ENCODE measurements at places on chromosomes 16 and 17.
A peak's percentile ranks its signal among the peaks of the same experiment; 100 is the strongest.

- DNase-seq: no peak
Observed at GRCh38 chr17:17030515-17031211, 11.6 kb upstream of the MPRIP start.

GRCh38 chr16:84423416-84423837 lies 55.1 kb downstream of the ATP2C2 start:
- DNase-seq: peak; percentile 32

DNA sequence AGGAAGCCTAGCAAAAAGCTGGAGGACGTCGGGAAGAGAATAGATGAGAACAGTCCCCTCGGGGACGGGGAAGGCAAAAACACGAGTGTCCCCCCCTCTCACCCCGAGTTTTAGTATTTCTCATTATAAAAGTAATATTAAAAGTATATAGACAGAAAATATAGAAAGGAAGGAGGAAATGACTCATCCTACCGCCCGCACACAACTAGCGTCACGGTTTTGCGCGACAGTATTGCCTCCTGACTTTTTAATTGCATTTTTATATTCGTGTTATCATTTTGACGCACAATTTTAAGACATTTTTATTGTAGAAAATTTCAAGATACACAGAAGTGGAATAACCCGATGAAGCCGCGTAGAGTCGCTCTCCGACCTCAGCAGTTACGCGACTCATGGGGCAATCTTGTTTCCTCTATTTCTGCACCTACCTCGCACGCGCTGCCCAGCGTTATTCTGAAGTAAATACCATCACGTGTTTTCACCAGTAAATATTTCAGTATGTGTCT lies 652 bp upstream of the SLC25A19 start:
- DNase-seq: peak; percentile 74

GRCh38 chr17:8674344-8675305 lies 44.1 kb upstream of the MYH10 start:
- DNase-seq: no peak

GRCh38 chr16:85936816-85937215 lies 37.9 kb downstream of the IRF8 start:
- no peak for DNase-seq

GRCh38 chr16:17304106-17304490 lies 166.7 kb downstream of the XYLT1 start:
- no peak for DNase-seq

- DNase-seq: no peak
Observed at GRCh38 chr17:77735081-77735565, 223.4 kb upstream of the TNRC6C start.

GRCh38 chr17:43068570-43069367 lies 43.7 kb downstream of the RND2 start:
- no peak for DNase-seq

DNA sequence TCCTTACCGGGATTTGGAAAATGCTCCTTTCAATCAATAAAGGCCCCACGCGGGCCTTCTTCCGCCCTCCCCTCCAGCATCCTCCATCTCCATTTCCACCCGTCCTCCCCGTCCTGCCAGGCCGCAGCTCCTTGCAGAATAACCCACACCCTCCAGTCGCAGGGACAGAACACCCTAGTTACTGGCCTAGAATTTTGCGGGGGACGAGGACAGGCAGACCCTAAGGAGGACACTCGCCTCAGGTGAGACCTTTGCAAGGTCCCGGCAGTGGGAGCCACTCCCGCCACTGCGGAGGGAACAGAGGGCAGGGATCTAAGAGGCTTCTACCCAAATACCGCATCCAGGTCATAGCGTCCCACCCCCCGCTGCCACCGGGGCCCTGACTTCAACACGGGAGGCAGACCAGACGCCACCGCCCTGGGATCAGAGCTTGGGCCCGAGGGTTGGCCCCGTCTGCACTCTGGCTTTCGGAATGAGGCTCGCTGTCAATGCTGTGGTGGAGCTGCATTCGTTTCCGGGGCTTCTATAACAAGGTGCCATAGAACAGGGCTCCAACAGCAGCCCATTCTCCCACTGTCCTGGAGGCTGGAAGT lies 26.8 kb downstream of the SLC25A10 start:
- no peak for DNase-seq

- DNase-seq: no peak
Observed at GRCh38 chr17:47223460-47223859, 14.3 kb downstream of the MYL4 start.

DNA sequence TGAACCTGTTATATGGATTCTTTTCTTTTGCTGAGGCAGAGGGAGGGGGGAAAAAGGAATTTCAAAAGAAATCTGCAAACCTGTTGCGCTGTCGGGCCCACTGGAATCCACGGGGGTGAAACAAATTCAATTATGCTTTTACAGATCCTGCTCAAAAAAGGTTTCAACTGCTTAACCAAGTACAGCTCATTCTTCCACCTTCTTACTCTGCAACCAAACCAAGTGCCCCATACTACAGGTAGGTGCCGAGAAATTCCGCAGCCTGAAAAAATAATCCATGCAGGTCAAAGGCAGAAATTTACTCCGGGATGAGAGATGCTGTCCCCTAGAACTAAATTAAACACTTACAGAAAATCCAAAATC lies 416 bp downstream of the RNF43 start:
- peak; percentile 7 for DNase-seq

- no peak for DNase-seq
Observed at GRCh38 chr17:19306160-19307111, 56.1 kb downstream of the B9D1 start.

DNA sequence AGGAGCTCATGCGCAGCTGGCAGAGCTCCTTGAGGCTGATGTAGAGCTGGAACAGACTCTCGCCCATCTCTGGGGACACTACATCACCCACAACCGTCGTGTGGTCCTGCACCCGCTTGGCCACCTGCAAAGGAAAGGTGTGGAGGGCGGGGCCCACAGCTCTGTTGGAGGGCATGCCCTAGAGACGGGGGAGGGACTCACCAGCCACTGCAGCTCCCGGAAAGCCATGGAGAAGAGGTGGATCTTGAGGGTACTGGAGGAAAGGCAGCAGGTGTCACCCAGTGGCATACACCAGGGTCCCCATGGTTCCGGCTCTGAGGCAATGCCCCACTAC lies 8.6 kb downstream of the UNC13D start:
- DNase-seq: no peak

DNA sequence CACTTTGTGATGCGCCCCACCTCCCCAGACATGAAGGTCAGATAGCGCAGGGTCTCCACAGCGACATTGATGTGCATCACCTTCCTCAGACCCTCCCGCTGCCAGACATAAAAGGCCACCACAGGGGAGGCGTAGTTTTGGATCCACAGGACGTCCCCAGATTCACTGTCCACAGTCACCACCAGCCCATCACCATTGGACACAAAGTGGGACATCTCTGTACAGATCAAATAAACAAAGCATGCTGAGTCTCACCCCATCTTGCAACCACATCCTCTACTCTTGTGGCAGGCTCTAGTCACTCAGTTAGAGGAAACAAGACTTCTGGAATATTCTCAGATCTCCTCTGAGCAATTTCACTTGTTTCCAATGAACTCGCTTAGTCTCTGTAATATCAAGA lies 46.3 kb upstream of the ICAM2 start:
- no peak for DNase-seq

DNA sequence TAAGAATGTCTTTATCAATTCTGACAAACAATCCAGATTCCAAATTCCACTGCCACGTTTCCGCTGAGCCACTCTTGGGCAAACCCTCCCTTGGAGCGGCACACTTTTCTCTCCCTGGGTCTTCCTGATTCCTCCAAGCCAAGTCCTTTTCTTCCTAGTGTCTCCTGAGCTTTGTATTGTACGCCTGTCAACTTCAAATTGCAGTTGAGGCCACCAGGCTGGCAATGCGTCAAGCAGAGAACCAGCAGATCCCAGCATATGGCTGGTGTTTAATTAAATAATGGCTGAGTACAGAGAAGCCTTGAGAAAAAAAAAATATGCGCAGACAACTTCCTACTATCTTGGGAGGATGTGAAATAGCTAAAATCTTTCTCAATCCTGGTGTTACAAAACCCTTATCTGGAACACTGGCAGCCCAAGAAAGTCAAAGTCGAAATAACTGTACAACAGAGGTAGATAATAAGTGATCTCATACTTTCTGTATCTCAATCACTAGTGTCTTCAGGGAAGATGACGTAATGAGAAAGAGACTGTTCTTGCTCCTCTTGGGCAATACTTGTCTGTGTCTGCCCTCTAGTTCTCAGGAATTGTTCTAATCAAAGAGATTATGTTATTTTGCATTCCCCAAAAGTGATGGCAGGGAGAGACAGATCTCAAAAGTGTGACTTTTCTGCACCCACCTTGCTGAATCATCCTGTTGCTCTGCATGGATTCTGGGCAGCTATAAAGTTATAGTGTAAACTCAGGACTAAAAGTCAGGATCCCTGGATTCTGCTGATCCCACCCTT lies 15.0 kb downstream of the SMIM36 start:
- peak; percentile 38 for DNase-seq

GRCh38 chr16:85991856-85992255 lies 92.9 kb downstream of the IRF8 start:
- no peak for DNase-seq
